ENCODE measurements at places on chromosomes 1 and 21.
A peak's percentile ranks its signal among the peaks of the same experiment; 100 is the strongest.

DNA sequence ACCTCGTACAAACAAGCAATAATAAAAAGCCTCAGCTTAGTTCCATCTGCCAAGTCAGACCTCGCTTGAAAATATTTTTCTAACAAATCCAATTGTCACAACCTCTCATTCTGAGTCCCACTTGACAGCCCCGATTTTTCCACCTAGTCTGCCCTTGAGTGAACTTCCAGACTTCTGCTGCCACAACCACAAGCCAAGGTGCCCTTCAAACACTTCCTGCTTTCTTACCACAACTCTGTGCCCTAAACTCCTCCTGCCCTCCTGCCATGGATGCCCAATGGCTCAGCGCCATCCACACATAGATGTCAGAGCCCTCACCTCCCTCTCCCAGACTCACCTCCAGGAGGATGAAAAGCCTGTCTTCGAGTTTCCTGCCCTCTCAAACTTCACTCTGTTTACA is 3.9 kb downstream of the TMPRSS2 start:
- no peak for DNase-seq

DNA sequence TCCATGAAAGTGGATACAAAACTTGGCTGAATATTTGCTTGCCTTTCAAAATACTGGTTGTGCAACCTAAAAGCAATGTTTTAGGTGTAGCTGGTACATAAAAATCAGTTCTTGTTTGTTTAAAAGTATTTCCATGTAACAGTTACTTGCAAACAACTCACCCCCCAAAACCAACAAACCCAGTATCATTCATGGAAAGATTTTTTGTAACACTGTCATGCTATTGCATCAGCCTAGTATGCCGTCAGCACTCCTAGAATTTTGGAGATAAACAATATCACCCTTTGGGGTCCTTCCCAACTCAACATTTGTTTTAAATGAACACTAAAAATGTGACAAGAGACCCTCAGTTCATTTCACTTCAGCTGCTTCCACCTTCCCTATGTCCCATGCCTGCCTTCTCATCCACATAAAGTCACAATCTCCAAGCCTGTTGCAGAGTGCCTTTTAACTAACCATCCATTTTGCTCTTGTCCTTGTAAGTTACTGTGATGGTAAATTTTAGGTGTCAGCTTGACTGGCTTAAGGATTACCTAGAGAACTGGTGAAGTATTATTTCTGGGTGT is 425.3 kb downstream of the DUSP10 start:
- no peak for DNase-seq

- DNase-seq: no peak
Measured at GRCh38 chr1:106768501-106768900, 288.0 kb upstream of the PRMT6 start.

- no peak for DNase-seq
Measured at GRCh38 chr1:45968941-45969666, 163.3 kb downstream of the PIK3R3 start.

DNA sequence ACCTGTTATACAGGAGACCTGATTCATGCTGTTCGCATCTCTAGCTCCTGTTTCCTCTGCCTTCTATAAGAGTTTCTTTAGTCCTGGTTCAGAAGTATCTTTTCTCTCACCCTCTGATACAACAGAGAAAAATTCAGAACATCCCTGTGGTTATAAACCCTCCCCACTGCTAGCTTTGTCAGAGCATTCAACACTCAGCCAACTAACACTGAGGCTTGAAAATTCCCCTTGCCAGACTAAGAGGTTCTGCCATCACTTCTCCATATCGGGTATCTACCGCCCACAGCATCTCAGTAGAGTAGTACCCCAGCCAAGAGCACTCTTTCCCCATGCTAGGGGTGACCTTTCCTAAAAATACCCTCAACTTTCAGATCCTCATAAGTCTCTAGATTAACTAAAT is 19.6 kb upstream of the PIK3R3 start:
- no peak for DNase-seq

- DNase-seq: no peak
Measured at GRCh38 chr1:211606914-211607753, 28.2 kb upstream of the SLC30A1 start.

DNA sequence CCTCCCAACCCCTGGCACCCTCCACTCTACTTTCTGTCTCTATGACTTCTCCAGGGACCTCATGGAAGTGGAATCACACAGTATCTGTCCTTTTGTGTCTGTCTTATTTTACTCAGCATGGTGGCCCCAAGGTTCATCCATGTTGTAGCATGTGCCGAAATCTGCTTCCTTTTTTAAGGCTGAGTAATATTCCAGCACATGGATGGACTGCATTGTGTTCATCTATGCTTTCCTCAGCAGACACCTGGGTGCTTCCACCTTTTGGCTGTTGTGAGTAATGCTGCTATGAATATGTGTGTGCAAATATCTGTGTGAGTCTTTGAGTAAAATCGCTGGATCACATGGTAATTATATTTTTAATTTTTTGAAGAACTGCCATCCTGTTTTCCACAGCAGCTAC is 1.6 kb upstream of the PFKL start:
- no peak for DNase-seq

DNA sequence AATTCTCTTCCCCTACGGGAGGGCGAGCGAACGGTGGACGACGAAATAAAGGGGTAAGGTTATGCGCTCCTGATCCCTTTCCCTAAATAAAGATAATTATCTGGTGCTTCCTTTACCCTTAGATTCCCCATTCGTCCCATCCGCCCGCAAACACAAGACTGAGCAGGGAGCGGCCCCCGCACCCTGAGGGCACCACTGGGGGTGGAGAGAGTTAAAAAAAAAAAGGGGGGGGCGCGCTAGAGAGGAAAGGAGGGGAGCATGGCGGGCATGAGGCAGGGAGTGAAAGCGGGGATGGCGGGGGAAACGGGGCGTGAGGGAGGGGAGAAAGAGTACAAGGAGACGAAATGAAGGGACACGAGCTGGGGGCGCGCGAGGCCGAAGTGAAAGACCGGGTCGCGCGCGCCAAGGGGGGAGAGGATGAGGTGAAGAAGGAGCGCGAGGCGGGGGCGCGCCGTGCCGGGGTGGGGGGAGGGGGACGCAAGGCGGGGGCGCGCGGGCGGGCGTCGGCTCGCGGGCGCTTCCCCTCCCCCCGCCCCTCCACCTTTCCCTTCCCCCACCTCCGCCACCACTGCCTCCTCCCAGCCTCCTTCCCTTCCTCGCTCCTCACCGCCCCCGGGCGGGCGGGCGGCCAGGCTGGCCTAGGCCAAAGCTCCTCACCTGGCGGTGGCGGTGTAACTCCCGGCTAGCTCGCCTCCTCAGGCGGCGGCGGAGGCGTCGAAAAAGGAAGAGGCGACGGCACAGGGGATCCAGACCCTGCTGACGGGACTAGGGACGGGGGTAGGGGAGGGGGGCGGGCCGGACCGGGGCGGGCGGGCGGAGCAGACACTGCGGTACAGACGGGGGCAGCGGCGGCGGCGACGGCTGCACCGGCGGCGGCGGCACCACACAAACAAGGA is 448 bp downstream of the GATAD2B start:
- DNase-seq: peak; percentile 84

GRCh38 chr21:14734191-14734590 is 188.1 kb upstream of the SAMSN1 start:
- DNase-seq: peak; percentile 5
